ENCODE measurements at places on chromosomes 6 and 20. TPM values are rescaled to one million over a fixed set of nuclear protein-coding genes. Genes with fewer than 3 reads are reported as not detected.

PLG gene
- 0.62 TPM for total RNA-seq

GRCh38 chr6:85172705-85173104, 277.2 kb upstream of the NT5E start:
- DNase-seq, result no peak

DNA sequence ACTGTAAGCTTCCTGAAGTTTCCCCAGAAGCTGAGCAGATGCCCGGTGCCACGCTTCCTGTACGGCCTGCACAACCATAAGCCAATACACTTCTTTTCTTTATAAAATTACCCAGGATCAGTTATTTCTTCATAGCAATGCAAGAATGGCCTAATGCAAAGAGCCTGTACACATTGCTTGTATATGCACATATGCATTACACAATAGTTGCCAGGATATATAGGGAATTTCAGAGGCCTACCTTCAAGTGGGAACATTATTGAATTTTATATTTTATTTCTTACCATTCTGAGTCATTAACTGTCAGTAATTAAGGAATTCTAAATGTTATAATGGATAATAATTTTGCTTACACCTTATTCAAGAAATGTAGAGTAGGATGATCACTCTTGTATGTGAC, 60.0 kb upstream of the TXNDC5 start:
- no peak for DNase-seq

GRCh38 chr6:87341899-87342298, 2.7 kb upstream of the C6orf163 start:
- DNase-seq, result no peak

GRCh38 chr20:17859616-17860232, 108.9 kb downstream of the SNX5 start:
- no peak for DNase-seq

- no peak for DNase-seq
Observed at GRCh38 chr20:61927193-61927825, 138.4 kb downstream of the TAF4 start.

ATP6V1G2 gene
- 3.3 TPM for total RNA-seq

DNA sequence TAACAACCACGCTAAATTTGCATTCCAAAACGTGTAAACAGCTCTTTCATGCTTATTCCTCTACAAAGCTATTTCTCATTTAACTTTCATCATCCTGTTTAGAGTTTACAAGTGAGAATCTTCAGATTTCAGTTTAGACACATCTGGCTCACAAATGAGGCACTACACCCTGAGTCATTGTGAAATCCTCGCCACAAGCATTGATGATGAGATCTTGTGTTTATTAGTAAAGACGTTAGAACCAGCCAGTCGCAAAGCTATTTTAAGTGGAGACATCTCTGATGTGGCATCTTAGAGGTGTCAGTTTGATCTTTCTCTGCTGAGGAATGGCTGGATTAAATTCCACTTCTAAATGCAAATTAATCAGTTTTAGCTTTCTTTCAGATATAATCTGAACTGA, 8.3 kb upstream of the ISM1 start:
- DNase-seq, result no peak

UBE2J1 gene
- 38.4 TPM for total RNA-seq
